ENCODE measurements at places on chromosomes 1 and 21.

- no peak for DNase-seq
Observed at GRCh38 chr1:67612788-67613241, 72.2 kb upstream of the GADD45A start.

- peak; percentile 57 for DNase-seq
Observed at GRCh38 chr1:87686671-87687070, 358.0 kb downstream of the LMO4 start.

- DNase-seq = no peak
Observed at GRCh38 chr1:116781034-116781433, 26.8 kb downstream of the CD2 start.

DNA sequence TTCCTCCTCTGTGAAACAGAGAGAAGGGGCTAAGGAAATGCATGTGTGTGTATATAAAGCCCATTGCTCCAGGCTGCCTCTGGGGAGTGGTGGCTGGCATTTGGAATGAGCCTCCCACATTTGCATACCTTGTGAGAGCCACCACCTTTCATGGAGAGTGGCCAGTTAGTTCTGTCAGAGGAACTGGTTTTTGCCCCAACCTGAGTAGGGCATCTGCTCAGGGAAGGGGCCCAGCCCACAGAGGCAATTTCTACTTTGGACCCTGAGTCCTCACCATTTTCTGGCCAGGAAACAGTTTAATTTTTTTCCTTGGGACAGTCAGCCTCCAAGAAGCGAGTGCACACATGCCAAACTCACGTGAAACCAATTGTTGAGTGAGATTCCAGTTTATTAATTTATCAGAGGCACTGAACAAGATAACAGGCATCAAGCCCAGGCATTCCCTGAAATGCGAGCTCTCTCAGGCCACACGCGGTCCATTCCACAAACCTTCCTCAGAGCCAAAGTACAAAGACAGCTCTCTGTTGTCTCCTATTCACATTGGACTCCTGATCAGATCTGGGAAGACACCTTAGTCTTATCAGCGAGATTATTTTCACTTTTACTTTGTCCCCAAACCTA lies 1.0 kb upstream of the SLC6A9 start:
- no peak for DNase-seq

- no peak for DNase-seq
Observed at GRCh38 chr1:61181067-61182038, 99.0 kb downstream of the NFIA start.

- DNase-seq = no peak
Observed at GRCh38 chr1:246294263-246294662, 212.8 kb downstream of the SMYD3 start.

- peak; percentile 51 for DNase-seq
Observed at GRCh38 chr21:28540514-28540913, 452.2 kb downstream of the LTN1 start.

- no peak for DNase-seq
Observed at GRCh38 chr1:62997884-62998283, 214.0 kb downstream of the ATG4C start.

GRCh38 chr21:42312626-42313104 lies 2.5 kb downstream of the TFF3 start:
- DNase-seq = no peak

DNA sequence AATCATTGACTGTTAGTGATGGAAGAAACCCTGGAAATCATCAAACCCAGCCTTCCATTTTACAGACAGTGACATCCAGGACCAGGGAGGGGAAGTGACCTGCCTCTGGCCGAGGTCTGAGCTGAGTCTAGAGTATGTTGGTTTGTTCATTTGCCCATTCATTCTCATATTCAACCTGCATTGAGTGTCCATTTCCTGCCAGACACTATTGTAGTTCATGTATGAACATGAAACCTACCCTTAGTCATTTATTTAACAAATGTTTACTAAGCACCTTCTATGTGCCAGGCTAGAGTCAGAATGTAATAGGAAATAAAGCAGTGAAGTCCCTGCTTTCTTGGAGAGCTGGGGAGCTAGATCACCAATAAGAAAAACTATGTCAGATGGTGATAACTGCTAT lies 51.3 kb downstream of the KCND3 start:
- DNase-seq = no peak

GRCh38 chr1:99645699-99646531 lies at the start of gene PALMD:
Gene PALMD, plus strand, starts transcription at chr1:99646113. Its CDS starts 205 bp downstream, at chr1:99646318.
- peak; percentile 56 for DNase-seq

DNA sequence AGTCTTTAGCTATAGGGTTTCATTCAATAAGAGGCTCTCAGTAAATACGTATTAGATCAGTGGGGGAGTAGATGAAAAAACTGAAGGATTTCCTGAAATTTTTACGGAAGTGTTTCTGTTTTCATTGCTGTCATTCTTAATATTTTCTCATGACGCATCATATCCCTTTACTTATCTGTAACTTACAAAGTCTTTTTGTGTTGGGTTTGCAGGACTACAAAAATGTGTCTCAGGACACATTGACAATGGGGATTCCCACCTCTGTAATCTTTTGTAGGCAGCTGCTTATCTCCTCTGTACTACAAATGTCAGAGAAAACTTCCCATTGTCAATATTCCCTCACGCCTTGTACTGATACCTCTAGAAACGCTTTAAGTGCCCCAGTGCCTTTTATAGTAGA lies 35.5 kb downstream of the CRP start:
- DNase-seq = no peak

- DNase-seq = no peak
Observed at GRCh38 chr1:87560601-87561360, 232.1 kb downstream of the LMO4 start.

- peak; percentile 62 for DNase-seq
Observed at GRCh38 chr1:246782120-246782900, 58.1 kb downstream of the SCCPDH start.

DNA sequence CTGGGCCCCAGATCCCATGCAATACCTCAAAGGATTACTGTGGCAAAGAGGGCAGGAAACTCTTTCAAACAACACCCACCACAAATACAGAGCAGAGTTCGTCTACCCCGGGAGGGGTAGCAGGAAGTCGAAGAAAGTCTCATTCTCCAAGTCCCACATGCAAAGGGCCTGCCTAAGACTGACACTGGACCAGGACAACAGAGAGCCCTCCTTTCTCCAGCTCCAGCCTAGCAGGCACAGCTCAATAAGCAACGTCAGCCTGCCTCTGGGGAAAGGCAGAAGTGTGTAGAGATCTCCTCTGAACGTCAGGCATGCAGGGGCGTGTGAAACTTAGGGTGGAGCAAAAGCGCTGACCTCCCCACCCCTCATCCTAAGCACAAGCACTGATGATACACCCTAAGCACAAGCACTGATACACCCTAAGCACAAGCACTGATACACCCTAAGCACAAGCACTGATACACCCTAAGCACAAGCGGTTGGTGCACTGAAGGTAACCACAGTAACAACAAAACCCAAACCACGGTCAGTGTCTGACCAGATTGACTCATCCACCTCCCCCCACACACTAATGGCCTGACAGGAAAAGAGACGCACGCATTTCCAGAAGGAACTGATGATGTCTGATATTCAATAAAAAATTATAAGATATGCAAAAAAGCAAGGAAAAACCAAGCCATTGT lies 1.3 kb downstream of the KRTAP12-3 start:
- no peak for DNase-seq

DNA sequence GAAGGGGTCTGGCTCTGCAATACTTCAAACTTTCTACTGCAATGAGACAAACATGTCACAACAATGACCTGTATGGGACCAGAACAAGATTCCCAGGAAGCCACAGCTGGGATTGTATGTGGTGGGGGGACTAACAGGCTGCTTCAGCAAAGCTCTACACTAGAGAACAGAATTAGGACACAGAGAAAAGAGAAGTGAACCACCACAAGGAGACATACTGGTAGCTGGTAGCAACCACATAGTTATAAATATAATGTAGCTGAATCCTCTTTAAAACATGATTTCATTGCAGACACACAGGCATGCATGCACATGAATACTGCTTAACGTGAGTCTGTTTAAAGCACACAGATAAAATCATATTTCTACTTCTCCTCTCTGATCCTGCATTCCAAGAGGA lies 3.5 kb upstream of the ILDR2 start:
- no peak for DNase-seq

DNA sequence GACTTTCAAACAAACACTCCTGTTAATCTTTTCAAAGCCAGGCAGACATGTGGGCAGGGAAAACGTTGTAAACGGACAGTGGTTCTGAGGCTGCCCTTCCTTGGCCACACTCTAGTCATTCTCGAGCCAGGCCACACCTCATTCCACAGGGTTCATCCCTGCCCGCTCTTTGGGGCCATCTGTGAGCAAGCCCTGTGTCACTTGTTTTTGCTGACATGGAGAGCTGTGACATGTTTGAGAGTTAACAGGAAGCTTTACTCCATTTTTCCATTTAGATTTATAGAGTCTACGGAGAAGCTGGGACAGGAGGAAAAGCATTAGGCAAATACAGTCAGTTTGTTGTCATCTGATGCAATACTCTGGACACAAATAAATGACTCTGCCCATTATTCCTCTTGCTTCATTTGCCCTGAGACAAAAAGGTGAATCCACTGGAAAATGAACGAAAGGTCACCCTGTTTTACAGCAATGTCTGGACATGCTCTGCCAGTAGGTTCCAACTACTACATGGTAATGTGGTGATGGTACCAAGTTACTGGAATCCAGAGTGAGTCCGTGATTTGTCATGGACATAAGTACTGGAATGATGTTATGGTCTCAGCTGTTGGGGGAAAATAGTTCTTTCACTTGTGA lies 126.9 kb downstream of the CLIC6 start:
- DNase-seq = peak; percentile 93

DNA sequence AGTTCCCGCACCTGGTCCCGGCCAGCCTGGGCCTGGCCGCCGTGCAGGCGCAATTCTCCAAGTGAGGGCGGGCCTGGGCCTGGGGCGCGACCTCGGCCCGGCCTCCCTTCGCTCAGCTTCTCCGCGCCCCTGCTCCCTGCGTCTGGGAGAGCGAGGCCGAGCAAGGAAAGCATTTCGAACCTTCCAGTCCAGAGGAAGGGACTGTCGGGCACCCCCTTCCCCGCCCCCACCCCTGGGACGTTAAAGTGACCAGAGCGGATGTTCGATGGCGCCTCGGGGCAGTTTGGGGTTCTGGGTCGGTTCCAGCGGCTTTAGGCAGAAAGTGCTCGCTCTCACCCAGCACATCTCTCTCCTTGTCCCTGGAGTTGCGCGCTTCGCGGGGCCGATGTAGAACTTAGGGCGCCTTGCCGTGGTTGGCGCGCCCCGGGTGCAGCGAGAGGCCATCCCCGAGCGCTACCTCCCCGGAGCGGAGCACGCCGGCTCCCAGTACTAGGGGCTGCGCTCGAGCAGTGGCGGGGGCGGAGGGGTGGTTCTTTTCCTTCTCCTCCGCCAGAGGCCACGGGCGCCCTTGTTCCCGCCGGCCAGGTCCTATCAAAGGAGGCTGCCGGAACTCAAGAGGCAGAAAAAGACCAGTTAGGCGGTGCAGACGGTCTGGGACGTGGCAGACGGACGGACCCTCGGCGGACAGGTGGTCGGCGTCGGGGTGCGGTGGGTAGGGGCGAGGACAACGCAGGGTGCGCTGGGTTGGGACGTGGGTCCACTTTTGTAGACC lies 1.2 kb downstream of the OLIG1 start:
- peak; percentile 23 for DNase-seq

DNA sequence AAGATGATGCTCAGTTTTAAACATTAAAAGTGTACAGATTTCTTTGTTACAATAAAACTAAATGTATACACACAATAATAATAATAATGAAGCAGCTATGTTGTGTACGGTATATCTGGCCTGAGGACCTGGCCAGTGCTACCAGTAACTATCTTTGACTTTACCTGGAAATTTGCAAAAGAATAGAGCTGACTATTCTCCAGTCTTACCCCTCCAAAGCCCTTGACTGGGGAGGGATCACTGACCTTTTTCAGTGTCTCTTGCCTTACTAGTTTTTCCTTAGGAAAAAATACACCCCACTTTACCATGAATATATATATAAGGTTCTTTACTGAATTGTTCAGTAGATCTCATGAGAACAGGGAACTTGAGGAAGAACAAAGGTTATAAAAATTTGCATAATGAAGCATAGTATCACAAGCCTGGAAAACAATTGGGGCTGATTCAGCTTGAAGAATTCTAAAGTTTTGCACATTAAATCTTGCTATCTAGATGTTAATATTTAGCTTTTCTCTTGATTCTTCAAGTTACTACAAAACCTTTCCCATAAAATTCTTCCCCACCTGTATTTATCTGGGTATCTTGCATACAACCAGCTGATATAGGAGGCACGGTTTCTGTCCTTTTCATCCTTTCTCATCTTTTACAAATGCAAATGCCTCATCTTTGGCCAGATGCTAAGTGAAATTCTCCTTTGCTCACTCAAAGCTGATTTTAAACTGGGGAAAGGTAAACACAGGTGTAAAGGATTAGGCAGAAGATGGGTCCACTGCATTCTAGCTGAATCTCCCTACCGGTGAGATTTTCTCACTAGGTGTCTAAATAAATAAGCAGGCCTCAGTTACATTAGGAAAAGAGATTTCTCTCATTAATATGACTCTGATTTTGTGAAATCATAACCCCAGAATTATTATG lies 25.0 kb upstream of the SLAMF1 start:
- no peak for DNase-seq

GRCh38 chr1:19567041-19567440 lies 77.1 kb upstream of the NBL1 start:
- DNase-seq = no peak

GRCh38 chr21:44429894-44430293 lies 25.4 kb upstream of the LRRC3 start:
- no peak for DNase-seq

- DNase-seq = no peak
Observed at GRCh38 chr1:29991815-29992214, 731.6 kb downstream of the MATN1 start.

GRCh38 chr1:184947497-184948256 lies 26.6 kb downstream of the NIBAN1 start:
- DNase-seq = no peak

DNA sequence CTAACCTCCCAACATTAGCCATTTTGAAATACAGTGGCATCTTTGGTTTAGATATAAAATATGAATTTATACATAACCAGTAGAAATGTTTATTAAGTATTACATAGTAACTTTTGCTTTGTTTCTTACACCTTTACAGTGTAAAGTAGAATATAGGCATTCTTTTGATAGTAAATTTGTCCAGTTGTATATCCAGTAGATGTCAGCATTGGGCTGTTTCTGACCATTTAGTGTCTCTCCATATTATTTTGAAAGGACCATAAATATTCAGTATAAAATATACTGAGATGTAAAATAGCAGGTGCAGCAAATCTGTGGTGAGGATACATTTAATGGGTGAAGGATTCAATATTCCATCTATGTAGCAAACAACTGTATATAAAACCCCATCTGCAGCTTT lies 115.8 kb upstream of the ZRANB2 start:
- peak; percentile 6 for DNase-seq

DNA sequence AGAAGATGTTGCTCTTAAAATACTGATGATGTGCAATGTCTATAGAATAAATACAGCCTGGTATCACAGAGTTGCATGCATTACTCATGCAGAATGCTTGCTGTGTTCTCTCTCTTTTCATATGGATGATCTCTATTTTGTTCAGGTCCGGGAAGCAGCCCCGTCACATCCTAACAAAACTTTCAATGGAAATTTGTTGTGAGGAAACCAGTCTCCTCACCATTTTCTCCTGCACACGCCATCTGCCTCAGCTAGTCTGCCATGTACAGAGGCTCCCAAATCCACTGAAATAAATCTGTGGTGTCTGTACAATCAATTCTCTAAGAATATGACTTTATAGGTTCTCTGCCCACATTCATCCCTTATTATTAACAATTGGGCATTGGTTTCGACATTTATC lies 42.4 kb downstream of the DAB1 start:
- DNase-seq = no peak

- no peak for DNase-seq
Observed at GRCh38 chr1:97457446-97458089, 463.3 kb downstream of the DPYD start.

Data from mesenchymal stem cell (in vitro differentiated cells and primary cell).